Pancreas (tissue), 10 donors: ENCODE measurements at places on chromosomes 4 and X. TPM values are rescaled to one million over a fixed set of nuclear protein-coding genes. Genes with fewer than 3 reads are reported as not detected.

GRCh38 chrX:98191003-98191402 lies 1307.3 kb downstream of the RPA4 start:
- DNase-seq, result no peak

AFF2 gene
- polyA plus RNA-seq, result 0.16 TPM

CFI gene
- polyA plus RNA-seq, result 27.9 TPM

OPHN1 gene
- 0.61 TPM for polyA plus RNA-seq

DNA sequence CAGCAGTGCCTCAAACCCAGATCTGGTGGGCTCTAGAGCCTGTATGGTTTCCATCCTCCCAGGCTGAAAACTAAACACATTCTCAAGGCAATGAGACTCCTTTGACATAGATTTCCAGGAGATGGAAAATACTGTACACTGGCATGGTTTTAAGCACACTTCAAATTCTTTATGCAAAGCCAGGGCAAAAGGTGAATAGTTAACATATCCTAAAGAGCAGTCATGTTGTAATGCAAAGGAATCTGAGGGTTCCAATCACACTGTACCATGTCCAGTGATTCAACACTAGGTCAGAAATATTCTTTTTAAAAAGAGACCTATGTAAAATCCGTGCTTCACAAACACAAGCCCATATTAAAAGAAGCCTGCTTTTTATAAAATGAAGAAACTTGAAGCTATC lies 195.3 kb downstream of the QDPR start:
- no peak for DNase-seq

DNA sequence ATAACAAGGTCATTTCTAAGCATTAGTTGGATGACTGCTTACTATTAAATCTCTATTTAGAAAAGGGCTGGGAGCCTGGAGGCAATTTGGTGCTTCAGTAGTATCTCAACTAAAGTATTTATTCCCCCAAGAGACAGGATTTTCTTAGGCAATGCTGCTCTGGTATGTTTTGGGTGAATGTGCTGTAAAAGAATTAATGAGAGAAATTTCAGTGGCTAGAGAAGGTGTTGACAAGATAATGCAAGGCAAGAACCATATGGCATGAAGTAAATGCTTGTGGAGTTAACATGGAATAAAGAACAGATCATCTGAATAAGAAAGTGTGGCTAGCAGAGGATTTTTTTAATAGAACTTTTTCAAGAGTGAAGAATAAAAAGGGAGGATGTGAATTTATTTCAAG lies 3.9 kb downstream of the CYP2U1 start:
- no peak for DNase-seq

ADAMTS3 gene
- 0.11 TPM for polyA plus RNA-seq

DNA sequence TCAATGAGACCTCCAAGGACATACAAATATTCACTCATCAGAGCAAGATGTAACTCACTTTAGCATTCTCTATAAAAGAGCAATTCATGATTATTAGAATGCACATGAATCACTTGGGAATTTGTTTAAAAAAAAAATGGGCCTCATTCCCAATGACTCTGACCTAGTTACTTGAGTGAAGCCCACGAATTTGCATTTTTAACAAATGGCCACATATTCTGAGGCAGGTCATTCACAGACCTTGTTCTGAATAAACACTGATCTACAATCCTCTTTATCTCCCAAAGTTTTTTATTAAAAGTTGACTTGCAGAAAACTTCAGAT lies 255.1 kb upstream of the VEGFC start:
- DNase-seq, result no peak

DNA sequence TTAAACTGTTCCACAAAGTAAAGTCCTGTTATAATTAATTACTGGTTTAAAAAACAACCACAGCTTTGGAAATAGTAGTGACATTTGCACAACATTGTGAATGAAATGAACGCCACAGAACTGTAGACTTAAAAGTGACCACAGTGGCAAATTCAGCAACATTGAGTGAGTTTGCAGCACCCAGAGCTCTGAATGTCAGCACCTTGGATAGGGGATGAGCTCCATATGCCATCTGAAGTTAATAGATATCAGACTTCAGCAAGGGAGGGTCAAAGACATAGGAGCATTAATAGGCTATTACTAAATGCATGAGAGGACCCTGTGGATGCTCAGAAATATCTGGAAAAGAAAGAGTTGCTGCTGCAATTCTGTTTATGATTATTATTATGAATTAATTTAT lies 55.3 kb upstream of the KCNIP4 start:
- DNase-seq, result no peak
